Stimulated activated CD8-positive, alpha-beta memory T cell treated with anti-CD3 and anti-CD28 coated beads, Interleukin-7, amount 100 ng/mL, for 4 hours (primary cell): ENCODE measurements at places on chromosomes 3 and 15.

GRCh38 chr15:63163217-63163616 is 5.9 kb upstream of the RPS27L start:
- DNase-seq = no peak

DNA sequence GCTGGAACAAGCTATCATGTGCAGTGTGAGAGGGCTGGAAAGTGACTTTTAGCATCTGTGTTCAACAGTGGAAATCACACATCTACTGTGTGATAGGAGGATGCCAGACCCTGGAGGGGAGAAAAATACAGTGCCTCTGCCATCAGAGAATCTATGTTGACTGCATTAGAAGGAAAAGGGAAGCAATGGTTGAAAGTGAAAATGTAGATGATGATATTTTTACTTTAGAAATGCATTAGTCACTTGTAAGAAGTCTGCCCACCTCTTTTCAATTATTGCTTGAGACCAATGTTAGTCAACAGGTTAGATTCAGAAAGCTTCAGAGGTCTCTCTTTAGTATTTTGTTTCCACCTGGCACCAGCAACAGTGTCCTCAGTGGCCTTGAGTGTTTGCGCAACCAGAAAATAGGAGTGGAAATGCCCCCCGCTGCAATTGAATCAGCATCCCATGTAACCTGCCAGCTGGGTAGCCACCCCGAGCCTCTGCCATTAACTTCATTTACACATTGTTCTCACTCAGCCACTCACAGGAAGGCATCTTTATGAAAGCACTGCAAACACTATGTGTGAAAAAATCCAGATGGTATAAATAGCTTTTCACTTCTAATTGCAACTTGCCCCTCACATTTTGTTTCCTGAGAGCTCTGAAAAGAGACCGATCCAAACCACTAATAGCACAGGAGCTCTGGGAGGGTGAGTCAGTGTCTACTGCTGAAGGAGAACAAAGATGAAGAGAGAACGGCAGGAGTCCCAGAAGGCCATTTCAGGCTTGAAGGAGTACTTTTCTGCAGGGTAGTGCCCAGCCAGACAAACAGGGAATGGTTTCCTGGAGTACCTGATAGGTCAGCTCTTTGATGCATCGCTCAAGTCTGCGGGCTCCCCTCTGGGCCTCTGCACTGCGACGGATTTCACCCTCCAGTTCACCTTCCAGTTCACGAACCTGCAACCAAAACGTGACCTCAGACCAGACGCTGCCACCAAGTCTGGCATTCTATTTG is 92.1 kb downstream of the HHLA2 start:
- DNase-seq = no peak

- no peak for DNase-seq
Measured at GRCh38 chr15:96551196-96551595, 220.7 kb downstream of the NR2F2 start.

DNA sequence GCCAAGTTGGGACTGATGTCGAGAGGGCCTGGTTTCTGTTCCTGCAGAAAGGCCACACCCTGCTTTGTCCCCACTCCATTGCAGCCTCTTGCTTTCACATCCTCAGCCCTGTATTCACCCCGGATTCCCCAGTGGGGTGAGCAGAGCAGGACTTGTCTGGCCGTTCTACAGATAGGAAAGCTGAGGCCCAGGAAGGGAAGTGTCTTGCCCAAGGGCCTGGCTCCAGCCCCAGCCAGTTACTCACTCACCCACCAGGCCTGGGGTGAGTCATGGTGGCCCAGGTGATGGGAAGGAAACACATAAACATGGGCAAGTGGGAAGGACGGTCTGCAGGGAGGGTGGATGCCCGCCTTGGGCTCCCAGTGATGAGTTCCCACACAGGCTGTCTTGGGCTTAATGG is 6.1 kb upstream of the DUSP7 start:
- no peak for DNase-seq

DNA sequence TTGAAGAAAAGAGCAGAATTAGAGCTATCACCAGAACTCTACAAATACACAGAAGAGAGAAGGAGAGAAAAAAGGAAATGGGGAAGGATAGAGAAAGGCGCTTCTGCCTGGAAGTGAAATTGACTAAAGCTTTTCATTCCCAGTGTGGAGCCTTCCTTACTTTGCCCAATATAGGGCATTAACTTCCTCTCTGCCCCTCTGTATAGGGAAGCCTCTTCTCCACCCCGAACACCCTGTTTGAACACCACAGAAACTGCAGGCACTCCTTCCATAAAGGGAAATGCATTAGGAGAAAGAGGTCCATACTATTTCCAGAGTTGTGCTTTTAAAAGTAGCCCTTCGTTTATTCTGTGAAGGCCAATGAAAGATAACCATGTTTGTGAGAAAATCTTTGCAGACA is 248.5 kb downstream of the RAP2B start:
- no peak for DNase-seq

GRCh38 chr3:197224034-197224444 is 74.4 kb downstream of the DLG1 start:
- no peak for DNase-seq

GRCh38 chr3:190404715-190405114 is 16.8 kb downstream of the CLDN16 start:
- no peak for DNase-seq

- DNase-seq = no peak
Measured at GRCh38 chr3:152296382-152296781, 27.7 kb downstream of the MBNL1 start.

DNA sequence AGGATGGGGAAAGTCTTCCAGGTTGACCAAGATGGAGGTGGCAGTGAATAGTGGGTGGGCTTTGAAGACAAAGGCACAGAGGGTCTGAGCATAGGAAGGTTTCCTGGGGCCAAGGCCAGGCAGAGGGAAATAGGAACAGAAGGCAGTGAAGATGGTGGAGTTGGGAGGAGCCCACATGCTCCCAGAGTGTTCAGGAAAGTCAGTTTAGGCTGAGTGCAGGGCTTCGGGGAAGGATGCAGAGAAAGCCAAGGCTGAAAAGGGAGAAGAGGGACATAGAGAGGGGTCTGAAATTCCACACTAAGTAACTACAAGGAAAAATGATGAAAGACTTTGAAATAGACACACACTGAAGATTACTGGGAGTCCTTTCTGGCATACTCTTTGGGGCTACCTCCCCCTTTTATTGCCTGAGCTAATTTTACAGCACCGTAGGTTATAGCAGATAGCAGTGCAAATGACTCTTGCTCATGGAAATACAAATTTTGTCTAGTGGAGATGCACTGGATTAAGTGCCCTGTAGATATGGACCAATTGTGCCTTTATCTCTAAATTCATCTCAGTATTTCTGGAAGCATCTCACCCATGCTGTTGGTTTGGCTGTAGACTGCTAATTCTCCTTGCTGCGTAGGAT is 3.8 kb downstream of the CX3CR1 start:
- no peak for DNase-seq

DNA sequence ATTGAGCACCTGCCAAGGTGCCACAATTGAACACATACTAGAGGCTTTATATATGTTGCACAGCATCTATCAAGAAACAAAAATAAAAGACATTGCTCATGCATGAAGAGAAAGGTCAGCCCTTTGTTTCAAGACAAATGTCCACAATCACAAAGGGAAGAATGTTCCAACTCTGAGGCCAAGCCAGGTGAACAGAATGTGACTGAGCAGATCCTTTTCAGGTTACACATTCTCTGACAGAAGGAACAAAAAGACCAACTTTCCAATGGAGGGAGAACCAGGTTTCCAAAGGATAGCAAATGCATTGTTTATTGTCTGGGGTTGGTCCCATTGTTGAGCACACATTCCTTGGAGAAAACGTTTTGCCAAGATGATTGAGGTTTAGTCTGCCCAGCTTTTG is 50.2 kb upstream of the FAM174B start:
- no peak for DNase-seq

- DNase-seq = no peak
Measured at GRCh38 chr3:73453666-73454065, 171.1 kb downstream of the PDZRN3 start.

- DNase-seq = no peak
Measured at GRCh38 chr15:37103475-37104423, 3.4 kb upstream of the MEIS2 start.

GRCh38 chr3:187967993-187968392 is 186.0 kb upstream of the LPP start:
- no peak for DNase-seq
